ENCODE measurements at places on chromosomes 12 and 14. TPM values are rescaled to one million over a fixed set of nuclear protein-coding genes. Genes with fewer than 3 reads are reported as not detected.

DNA sequence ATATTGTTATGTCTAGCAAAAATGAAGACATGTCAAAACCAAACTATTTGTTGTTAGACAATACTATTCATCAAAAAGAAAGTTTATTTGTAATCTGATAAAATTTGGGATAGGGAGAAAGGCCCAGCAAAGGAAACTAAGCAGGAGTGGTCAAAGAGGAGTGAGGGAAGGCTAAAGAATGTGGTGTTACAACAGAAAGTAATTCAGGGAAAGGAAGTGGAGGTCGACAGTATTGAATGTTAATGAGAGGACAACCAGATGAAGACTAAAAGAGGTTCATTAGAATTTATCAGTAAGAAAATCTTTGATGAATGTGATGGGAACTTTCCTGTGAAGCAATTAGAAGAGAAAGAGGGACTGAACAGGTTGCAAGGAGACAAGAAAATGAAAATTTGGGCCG is 33.9 kb downstream of the PLCZ1 start:
- DNase-seq = no peak

MAP3K9 gene
- total RNA-seq = 0.30 TPM

TPH2 gene
- not detected for total RNA-seq

DNA sequence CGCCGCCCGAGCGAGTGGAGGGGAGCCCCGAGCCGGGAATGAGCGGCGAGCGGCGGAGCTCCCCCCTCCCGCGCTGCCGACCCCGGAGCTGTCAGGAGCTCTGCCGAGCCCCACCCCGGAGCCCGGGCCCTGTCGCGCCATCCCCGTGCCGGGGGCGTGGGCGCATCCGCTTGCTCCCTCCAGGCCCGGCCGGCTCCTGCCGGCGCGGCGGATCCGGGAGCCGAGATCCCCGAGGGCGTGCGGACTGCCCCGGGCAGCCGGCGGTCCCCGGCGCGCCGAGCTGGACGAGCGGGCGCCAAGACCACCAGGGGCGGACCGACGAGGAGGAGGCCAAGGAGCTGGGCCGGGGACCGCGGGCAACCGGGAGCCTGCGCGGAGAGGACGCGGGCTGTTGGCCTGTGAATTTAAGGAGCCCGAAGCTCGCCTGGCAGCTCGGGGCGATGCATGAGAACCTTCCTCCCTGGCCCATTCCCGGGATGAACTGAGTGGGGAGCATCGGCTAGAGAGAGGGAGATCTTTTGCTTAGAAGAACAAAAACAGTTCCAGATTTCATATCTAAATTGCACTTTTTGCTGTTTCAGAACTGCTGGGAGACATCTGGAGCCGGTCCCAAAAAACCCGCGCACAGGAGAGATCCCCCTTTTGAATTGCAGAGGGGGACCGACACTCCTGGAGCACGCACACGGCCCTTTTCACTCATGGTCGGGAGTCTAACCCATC is 2.0 kb downstream of the PTHLH start:
- no peak for DNase-seq

DNA sequence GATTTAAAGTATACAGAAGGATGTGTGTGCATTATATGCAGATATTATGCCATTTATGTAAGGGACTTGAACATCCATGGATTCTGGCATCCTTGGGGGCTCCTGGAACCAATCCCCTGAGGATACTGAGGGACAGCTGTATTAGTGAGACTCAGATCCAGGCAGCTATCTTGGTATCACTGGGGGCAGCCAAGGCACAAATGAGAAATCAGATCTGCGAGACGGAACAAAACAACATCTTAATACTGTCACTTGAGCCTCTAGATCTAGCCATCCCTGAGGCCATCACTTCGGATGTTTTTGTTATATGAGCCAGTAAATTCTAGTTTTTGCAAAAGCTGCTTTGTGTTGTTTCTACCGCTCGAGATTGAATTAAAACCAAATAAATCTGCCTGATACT is 175.1 kb upstream of the SFSWAP start:
- DNase-seq = no peak

All from tibial nerve (tissue), 4 donors.